ENCODE measurements at places on chromosomes 12 and 14. TPM values are rescaled to one million over a fixed set of nuclear protein-coding genes. Genes with fewer than 3 reads are reported as not detected.

Gene PAPOLA
- 87.9 TPM for total RNA-seq

Gene SLC6A13
- not detected for total RNA-seq

Gene KRT77
- total RNA-seq, result not detected

Gene SYCP3
- not detected for total RNA-seq

Gene RNF212B
- total RNA-seq, result not detected

Gene TAS2R8
- 0.08 TPM for total RNA-seq

Gene PPFIA2
- not detected for total RNA-seq

Gene FKBP3
- total RNA-seq, result 45.8 TPM

Measured in epithelial cell of alveolus of lung (primary cell).